Activated naive CD4-positive, alpha-beta T cell (primary cell): ENCODE measurements at places on chromosomes 7 and 10.

DNA sequence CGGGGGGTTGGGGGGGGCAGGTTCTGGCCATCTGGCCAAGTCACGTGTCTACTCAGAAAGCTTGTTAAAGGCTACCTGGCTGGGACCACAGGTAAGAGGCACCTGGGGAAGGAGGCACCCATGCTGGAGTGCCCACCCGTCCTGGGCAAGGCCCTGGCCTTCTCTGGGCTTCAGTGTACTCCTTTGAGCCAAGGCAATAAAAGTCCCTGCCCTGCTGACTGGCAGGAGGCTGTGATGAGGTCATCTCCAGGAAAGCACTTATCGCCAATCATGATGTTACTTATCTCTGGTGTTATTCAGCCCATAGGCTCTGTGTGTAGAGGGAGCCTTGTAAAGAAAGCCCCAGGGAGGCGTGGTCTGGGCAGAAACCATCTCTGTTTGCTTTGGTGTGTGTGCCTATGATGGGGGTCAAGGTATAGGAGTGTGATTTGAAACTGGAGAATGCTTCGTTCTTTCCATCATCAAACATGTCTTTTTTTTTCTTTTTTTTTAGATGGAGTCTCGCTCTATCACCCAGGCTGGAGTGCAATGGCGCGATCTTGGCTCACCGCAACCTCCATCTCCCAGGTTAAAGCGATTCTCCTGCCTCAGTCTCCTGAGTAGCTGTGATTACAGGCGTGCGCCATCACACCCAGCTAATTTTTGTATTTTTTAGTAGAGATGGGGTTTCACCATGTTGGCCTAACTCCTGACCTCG lies 2.5 kb upstream of the CLDN4 start:
- no peak for DNase-seq

- no peak for DNase-seq
Measured at GRCh38 chr7:22499044-22499443, 944 bp downstream of the STEAP1B start.

GRCh38 chr10:103677486-103678177 lies 177.7 kb downstream of the SH3PXD2A start:
- no peak for DNase-seq

DNA sequence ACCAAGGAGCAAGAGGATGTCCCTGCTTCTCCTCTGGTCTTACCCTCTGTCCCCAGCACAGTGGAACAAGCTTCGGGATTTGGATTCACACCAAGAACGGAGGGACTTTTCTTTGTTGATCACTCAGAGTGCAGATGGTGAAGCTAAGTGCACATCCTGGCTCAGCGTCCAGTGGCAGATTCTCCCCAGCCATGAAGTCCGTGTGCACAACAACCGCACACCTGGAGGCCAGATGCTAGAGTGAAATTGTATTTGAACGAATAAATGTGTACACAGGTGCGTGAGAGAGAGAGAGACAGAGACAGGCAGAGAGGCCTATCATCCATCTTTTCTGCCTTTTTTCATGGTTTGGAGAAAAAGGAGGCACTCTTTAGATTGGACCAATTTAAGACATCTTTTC lies 31.5 kb downstream of the ASB13 start:
- no peak for DNase-seq

- DNase-seq, result no peak
Measured at GRCh38 chr7:822692-823276, 9.5 kb upstream of the SUN1 start.

GRCh38 chr7:31875424-31875823 lies 188.4 kb downstream of the PPP1R17 start:
- no peak for DNase-seq

- DNase-seq, result no peak
Measured at GRCh38 chr10:43949351-43949750, 300.7 kb upstream of the ZNF32 start.

- DNase-seq, result no peak
Measured at GRCh38 chr7:135208102-135208793, 3.1 kb downstream of the WDR91 start.

- DNase-seq, result no peak
Measured at GRCh38 chr10:43172645-43173044, 34.4 kb downstream of the CSGALNACT2 start.

GRCh38 chr7:56023500-56023899 lies 27.7 kb downstream of the PSPH start:
- DNase-seq, result no peak

GRCh38 chr7:1057416-1058291 lies 13.3 kb downstream of the GPR146 start:
- no peak for DNase-seq

DNA sequence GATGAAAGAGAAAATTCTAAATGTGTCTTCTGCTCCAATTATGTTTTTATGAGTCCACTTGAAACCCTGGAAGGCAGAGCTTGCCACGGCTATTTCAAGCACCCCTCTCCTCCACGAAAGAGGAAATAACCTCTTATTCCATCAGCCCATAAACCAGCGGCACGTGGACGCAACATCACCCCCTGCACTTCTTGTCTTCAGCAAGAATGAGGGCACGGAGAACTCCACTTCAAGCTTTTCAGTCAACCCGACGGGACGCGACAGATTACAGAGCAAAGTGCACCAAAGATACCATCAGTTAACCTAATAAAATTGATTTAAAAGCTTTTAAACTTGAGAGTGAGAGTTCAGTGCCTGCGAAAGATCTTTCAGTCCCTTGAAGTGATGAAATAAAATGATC lies 406.3 kb downstream of the GALNT17 start:
- DNase-seq, result no peak

GRCh38 chr7:3575753-3576531 lies 274.9 kb downstream of the SDK1 start:
- no peak for DNase-seq

GRCh38 chr7:128867241-128867640 lies 4.6 kb downstream of the ATP6V1F start:
- DNase-seq, result no peak

DNA sequence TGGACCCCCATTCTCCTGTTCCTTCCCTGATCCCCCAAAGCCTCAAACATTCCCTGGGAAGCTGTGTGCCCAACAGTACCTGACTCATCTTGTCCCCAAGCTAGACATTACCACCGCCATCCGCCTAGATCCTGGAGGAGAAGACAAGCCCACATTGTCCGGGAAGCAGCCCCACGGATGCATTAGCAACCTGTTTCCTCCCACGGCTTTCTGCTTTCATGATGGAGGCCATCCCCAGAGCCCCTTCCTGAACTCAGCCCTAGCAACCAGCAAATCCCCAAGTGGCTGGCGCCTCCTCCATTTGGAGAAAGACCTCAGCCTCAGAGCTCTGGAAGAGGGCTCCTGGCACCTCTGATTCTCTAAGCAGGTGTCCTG lies 2.3 kb upstream of the SLC29A3 start:
- no peak for DNase-seq

- no peak for DNase-seq
Measured at GRCh38 chr10:105585753-105586152, 944.7 kb downstream of the SORCS3 start.

- no peak for DNase-seq
Measured at GRCh38 chr7:147912946-147913638, 677.5 kb upstream of the C7orf33 start.

DNA sequence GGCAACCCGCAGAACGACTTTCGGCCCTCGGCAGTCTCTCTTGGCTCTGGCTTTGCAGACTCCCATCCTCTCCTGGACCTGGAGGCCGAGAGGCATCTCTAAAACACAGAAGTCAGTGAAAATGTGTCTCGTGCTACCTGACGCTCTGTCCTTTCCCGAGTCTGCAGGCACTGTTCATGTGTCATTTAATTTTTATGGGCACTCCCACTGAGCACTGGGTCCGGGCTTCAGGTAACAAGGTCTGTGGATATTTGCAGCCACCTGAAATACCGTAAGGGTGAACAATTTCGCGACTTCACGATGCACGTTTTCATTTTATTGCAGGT lies 96.8 kb downstream of the GLRX3 start:
- DNase-seq, result no peak

GRCh38 chr7:36686499-36686898 lies 37.8 kb downstream of the AOAH start:
- no peak for DNase-seq

DNA sequence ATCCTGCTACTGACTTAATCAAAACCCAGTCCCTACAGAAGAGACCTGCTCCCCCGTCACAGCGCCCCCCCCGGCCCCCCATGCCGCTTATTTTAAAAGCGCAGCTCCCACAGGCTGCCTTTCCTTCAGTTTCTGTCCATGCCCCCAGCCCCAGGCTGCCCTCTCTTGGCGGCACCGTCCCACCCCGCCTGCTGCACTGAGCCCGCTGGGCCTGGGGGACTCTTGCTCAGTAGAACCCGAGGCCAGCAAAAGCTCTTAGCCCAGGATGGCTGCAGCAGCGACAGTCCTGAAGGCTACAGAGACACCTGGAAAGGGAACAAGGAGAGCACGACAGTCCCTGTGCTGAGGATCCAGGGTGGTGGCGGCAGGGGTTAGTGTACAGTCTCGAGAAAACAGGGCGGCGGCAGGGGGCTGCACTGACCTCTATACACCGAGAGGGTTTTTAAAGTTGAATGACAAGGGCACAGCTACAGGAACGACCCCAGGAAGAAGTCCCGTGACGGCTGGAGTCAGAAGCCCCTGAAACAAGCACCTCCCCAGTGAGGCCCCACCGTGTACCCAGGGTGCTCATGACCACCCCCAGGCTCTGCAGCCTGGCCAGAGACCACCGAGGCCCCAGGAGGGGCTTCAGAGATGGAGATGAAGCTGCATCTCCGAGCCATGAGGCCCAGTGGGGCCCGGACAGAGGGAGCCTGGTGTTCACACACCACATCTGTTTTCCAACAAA lies 54.4 kb downstream of the ZRANB1 start:
- DNase-seq, result no peak

GRCh38 chr7:78026492-78026891 lies 227.9 kb downstream of the PHTF2 start:
- DNase-seq, result no peak

- no peak for DNase-seq
Measured at GRCh38 chr7:149743476-149744255, 29.7 kb downstream of the ZNF467 start.

DNA sequence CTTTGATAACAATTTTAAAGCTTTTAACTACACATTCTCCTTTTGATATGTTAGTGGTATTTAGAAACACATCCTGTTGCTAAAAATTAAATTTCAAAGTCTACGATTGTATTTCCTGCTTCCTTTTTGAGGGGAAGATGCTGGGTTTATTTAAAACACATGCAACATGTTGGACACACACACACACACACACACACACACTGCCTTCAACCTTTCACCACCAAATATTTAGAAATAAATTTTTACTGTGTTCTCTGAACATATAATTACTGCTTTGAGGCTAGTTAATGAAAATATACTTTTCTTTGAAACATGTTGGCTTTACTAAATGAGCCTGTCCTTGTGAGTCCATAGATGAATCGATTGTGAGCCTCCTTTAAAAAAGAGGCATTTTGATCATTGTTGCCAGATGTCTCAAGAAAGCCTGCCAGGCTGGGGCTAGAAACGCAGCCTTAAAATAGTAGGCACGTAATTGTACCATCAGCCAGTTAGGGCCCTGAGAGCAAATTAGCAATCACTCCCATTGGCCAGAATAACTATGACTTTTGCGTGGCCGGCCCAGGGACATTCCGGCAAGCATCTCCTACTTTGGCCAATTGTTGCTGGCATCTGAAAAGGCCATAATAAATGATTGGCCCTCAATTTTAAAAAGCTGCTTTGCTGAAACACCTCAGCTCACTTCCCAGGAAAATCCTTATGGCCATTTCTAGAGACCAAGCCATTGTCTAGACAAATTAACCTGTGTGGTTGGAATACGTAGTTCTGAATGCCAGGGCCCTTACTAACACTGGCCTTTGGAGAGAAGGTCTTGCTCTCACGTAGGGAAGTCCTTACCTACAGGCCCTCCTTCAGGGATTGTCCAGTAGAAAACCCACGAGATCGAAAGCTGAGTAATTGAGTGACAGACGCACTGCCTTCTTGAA lies 9.9 kb upstream of the TEX36 start:
- DNase-seq, result no peak

DNA sequence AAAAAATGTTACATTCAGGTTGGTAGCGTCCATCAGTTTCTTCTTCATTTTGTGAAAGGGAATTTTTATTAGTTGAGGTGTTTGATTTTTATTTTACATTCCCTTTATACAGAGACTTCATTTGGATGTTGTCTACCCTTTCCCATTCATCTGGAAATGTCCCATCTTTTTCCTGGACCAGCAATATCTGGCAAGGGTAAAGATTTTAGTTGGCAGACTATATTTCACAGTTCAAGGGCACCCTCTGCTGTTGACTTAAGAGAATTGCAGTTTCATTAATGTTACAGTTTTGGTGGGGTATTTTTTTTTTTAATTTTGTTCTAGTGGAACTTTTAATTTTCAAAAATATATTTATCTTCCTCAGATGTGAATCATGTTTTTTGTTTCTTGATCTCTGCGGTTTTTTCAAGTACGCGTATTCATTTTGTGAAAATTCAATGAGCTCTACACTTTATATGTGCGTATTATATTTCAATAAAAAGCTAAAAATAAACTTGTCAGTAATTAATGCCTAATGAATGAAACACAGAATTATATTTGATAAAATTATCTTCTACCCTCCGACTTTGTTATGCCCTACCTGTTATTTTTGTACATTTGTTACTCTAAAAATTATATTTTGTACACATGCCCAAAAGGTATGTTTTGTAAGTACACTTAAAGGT lies 97.9 kb upstream of the KLF14 start:
- no peak for DNase-seq

GRCh38 chr10:129882291-129883010 lies 81.6 kb downstream of the EBF3 start:
- DNase-seq, result no peak

- no peak for DNase-seq
Measured at GRCh38 chr10:1024103-1024502, 1.6 kb downstream of the IDI2 start.

GRCh38 chr10:129537151-129537550 lies 70.1 kb downstream of the MGMT start:
- no peak for DNase-seq

GRCh38 chr7:146126767-146127509 lies 10.3 kb downstream of the CNTNAP2 start:
- no peak for DNase-seq

DNA sequence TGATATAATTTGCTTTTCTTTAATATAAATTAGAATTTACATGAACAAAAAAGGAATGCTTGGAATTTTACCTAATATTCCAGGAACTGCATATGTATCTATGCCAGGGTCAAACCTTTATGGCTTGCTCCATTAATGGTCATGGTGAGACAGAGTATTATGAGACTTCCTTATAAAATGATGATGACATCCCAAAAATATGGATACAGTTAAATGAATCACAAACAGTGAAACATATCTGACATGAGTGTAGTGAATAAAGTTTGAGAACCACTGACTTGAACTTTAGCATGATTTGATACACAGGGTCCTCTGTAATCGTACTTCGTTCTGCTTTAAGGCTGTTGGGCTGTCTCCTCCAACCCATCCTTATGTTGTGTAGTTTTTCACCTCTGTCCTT lies 51.8 kb downstream of the MARCHF5 start:
- no peak for DNase-seq

DNA sequence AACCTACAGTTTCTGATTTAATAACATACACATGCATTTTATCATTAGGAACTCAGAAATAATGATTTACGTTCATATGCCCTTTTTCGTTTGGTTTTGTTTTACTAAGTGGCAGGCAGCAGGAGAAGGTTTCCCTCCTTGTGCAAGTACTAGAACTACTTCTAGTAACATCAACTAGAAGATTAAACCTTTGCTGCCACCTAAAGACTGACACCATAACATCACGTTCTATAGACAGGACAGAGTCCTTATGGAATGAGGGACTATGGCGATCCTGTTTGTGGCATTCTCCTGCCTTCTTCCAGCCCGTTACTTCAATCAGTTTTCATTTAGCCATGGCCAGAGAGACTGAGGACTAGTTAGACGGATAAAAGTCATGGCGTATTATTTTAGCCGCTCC lies 53.2 kb downstream of the GAD2 start:
- no peak for DNase-seq

GRCh38 chr10:49314806-49315205 lies 15.8 kb downstream of the C10orf71 start:
- DNase-seq, result no peak
